ENCODE measurements at places on chromosomes 3 and 15. TPM values are rescaled to one million over a fixed set of nuclear protein-coding genes. Genes with fewer than 3 reads are reported as not detected.

DNA sequence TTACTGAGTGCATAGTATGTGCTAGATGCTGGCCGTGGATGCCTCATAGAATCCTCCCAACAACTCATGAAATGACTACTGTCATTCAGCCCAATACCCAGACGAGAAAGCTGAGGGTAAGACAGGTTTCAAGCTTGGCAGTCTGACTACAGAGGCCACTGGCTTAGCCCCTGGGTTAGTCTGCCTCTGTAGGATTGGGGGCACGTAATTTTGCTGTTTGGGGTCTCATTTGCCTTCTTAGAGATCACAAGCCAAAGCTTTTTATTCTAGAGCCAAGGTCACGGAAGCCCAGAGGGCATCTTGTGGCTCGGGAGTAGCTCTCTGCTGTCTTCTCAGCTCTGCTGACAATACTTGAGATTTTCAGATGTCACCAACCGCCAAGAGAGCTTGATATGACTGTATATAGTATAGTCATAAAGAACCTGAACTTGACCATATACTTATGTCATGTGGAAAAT is 1.0 kb upstream of the CCR5 start:
- DNase-seq: no peak

GRCh38 chr15:97783240-97783639 is 177.3 kb upstream of the ARRDC4 start:
- DNase-seq: no peak

DNA sequence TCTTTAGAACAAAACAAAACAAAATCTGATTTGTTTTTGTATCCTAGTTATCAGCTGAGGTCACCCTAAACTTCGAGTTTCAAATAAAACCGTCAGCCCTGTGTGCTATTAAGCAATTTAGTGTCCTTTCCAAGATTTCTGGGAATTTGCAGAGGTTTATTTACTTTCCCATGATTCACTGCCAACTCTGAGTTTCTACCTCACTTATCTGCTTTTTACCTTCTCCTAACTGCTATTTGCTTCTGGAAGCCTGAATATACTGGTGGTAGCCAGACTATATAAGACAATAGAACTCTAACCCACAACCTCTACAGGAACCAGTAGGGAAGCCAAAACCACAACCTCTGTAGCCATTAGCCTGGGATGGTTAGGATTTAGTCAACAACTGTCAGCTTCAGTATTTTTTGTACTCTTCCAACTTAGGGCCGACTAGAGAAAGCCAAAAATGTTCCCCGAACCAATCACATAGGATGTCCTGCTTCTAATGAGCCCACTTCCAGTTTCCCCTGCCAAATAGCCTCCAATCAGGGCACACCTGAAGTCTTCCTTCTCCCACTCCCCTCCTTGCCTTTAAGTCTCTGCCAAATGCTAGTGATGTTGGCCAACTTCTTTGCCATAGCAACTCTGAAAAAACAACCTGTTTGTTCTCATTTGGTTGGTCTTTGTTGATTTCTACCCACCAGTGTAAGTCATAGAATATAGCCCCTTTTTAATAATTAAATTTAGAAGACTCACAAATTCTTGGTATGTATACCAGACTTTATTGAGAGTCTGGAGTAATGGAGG is 273.1 kb downstream of the ULK4 start:
- DNase-seq: peak; percentile 15

GRCh38 chr3:13268961-13269441 is 151.1 kb downstream of the NUP210 start:
- DNase-seq: no peak

DNA sequence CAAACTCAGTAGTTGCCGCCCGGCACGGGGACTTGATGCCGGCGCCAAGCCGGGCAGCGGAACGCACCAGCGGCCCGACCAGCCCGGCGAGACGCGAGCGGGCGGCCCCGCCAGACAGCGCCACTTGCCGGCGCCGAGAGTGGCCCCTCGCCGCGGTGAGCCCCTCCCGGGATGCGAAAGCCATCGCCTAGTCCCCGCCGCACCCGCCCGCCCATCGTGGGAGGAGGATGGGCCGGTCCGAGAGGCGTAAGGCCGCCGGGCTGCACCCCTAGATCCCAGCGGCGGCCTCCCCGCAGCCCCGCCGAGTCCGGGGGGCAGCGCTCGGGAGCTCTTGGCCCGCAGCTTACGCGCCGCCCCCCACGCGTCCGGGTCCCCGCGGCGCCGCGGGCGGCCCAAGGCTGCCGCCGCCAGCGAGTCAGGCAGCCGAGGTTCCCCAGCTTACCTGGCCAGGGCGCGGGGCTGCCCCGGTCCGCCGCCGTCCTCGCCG is 609 bp downstream of the GOLGA8A start:
- DNase-seq: peak; percentile 59

DNA sequence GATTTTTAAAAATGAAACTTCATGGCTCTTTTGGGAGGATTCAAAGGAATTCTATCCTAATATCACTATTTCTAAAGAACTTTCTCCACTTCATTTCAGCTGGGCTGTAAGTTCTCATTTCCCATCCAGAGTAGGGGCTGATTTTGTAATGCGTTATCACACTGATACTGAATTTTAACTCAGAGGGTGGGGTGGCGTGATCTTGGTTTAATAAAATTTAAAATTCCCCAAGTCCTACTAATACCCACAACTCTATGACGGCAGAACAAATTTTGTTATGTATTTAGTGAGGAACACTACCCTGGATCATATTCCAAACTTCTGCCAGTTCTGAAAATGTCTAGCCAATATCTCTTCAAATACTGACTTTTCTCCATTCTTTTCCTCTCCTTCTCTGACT is 92.7 kb downstream of the ASB7 start:
- no peak for DNase-seq

DNA sequence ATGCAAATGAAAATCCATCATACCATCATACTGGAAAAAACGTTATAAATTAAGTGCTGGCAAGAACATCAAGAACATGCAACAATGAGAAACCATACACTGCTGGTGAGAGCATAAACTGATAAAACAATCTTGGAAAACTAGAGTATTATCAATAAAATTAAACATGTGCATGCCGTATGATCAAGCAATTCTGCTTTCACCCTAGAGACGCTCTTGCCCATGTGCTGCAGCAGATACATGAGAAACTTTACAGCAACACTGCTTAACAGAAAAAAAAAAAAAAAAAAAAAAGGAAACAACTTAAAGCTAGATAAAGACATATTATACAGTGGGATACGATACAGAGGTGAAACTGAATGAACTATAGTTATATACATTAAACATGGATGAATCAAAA is 21.8 kb downstream of the SPG11 start:
- DNase-seq: no peak

DNA sequence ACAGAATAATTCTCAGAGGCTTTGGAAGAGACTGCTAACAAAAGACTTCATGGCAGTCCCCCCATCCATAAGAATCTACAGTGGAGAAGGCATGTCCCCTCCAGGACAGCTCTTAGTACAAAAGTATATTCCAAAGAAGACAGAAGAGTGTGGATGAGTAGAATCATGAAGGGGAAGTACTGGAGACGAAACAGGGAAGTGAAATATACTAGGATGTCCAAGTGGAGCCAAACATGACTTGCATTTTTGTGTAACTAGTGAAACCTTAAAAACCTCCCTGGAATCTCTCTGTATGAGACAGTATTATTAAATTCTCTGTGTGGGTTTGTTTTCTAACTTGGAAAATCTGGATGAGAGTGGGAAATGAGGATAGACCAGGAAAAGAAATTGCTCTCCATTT is 312.4 kb downstream of the RSL24D1 start:
- DNase-seq: no peak

GRCh38 chr3:57007521-57008460 is 52.7 kb upstream of the SPATA12 start:
- peak; percentile 77 for DNase-seq

DNA sequence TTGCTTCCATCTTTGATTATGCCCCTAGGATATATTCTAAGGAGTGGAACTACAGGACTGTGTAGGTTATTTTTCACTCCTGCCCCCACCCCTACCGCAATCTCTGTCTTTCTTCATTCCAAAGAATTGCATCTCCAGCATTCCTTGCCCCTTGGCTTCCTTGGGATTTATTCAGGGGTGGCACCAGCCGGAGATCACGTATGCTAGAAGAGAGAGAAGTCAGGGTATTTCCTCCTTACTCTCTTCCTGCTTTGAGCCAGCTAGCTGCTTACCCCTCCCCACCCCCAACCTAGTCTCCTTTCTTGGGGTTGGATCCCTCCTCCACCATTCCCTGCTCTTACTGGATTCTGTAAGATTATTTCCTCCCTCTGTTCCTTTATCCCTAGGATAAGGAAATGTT is 35.0 kb upstream of the DENND4A start:
- no peak for DNase-seq

- no peak for DNase-seq
These were observed 321.4 kb upstream of the IL12A start for GRCh38 chr3:159667261-159667660.

DNA sequence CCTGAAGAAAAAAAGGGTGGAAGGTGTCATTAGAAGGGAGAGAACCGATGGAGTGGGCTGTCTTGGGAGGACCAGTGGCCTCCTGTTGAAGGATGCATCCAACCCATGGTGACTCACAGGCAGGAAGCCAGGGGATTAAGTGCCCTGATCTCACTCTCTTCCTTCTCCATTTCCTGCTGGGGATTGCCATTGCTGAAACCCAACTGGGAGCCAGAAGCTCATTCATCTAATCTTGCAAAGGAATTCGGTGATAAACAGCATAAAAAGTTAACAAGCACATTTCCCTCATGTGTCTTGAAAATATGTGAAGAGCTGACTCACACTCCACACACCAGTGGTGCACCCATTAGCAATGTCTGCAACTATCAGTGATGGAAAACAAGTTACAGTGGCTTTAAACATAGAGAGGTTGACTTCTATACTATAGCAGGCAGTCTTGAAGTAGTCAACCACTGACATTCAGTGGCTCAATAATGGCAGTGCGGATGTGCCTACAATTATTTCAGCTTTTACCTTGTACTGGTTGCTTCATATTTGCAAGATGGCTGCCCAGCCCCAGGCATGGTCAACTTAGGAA is 12.8 kb upstream of the CSRNP1 start:
- peak; percentile 93 for DNase-seq

SLC2A2 gene
- not detected for total RNA-seq

IL20RB gene
- 1.3 TPM for total RNA-seq

ITIH3 gene
- not detected for total RNA-seq

ACTRT3 gene
- total RNA-seq: not detected

TLR9 gene
- not detected for total RNA-seq

ECT2 gene
- total RNA-seq: 134 TPM
